ENCODE measurements at places on chromosomes 3 and 15.

- DNase-seq: no peak
These were observed 2.9 kb downstream of the PHGR1 start for GRCh38 chr15:40353697-40354096.

GRCh38 chr3:135869439-135870105 lies 96.0 kb upstream of the PPP2R3A start:
- no peak for DNase-seq

DNA sequence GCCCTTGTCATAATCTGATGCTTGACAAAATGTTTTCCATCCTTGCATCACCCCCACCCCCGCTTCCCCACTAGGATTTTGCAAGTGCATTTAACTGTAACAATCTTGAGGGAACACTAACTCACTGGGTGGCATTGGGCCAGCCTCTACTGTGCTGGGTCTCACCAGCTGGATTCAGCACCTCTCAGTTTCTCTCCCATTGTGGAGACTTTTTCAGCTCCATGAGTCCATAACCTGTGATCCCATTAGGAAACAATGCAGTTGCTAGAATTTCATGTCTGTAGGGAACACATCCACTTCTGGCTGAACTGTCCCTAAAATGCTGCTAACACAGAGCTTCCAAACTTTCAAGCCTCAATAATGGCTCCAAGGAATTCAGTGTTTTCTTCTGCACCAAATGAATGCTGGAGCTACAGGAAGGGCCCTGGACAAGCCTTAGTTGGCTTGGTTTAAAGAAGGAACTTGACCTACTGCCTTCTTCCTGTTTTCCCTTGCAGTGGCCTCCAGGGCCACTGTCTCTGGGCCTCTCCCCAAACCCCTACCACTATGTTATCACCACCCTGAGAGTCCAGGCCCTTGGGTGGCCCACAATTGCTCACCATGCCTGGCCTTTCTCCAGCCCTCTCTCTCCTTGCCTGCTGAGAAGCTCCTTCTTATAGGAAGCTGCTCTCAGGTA lies 15.6 kb downstream of the CYP19A1 start:
- DNase-seq: no peak

- DNase-seq: no peak
These were observed 85.5 kb downstream of the CEMIP start for GRCh38 chr15:80864666-80865065.

DNA sequence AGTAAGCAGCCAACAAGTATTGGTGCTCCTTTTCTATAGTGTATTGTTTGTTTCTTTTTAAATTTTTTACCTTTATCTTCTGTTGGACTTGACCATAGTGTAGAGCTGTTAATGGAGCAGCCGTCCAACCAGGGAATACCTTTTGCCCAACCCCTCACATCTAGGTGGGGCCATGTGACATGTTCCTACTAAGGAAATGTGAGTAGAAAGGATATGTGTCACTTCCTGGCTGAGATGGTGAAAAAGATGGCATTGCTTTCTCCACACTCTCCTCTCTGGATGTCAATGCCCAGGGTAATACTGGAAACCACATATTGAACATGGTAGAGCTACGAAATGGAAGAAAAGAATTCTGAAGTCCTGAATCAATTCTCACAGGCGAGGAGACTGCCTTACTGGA lies 218.8 kb downstream of the TBL1XR1 start:
- DNase-seq: no peak

DNA sequence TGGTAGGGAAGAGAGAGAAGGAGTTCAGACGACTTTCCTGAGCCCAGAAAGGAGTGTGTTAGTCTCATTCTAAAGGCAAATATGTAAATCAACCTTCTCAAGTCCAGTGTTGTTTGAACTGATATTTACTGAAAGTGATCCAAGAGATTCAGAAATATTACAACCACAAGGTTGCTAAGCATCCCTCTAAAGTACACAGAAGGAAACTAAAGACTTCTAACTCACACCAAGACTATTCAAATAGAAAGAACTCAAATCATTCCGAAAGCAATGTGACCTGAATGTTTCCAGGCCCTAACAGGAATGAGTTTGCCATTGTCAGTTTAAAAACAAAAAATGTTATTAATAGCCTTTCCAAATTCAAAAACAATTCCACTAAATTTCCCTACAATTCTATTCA lies 56.9 kb upstream of the VGLL3 start:
- no peak for DNase-seq

DNA sequence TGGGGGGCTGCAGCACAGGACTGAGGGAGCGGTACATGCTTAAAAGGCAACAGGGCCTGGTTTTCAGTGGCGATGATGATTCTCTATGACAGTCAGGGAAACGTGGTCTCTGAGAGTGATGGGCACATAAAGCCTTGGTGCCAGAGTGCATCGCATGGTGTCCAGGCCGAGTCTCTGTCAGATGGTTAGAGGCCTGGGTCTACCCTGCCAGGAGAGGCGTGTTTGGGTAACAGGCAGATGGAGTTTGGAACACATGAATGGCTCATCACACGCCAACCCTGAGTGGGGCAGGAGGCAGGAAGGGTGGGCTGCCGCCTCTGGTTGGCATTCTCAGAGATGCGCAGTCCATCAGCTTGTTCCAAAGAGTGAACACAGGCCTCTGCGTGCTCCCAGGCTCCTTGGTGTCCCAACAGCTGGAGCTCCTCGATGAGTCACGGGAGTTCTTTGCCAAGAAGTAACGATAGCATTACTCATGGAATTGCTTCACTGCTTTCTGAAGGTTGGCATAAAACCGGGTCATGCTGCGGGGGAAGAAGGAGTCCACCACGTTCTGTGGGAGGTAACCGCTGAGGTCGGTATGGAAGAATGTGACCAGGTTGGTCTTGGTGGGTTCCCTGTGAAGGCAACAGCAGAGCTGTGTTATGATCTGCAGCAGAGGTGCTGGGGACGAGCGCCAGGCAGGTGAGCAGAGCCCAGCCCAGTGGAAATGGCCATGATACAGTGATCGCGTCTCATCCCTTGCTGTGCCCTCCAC lies 11.0 kb downstream of the STARD5 start:
- DNase-seq: no peak

DNA sequence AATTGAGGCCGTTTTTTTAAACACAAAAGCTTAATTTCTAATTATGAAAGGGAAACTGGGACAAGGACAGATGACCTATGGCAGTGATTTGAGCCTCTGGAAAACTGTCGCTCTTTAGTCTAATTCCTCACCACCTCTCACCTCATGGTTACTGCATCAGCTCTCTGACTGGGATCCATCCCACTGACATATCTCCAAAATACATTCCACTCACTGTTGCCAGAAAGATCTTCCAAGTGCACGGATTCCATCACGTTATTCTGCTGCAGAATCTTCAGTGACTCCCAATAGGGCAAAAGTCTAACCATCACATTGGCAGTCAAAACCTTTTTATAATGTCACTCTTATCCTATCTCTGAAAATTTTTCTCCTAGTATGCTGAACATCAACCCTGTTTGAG lies 132.3 kb upstream of the MB21D2 start:
- no peak for DNase-seq

DNA sequence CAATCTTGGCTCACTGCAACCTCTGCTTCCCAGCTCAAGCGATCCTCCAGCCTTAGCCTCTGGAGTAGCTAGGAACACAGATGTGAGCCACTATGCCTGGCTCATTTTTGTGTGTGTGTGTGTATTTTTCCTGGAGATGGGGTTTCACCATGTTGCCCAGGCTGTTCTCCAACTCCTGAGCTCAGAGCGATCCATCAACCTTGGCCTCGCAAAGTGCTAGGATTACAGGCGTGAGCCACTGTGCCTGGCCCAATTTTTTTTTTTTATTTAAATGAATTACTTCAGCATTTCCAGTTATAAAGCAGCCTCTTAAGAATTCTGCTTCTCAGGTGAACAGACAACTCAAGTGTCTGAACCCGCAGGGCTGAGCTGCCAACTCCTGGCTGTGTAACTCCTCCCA lies 20.1 kb upstream of the ST3GAL6 start:
- DNase-seq: no peak

DNA sequence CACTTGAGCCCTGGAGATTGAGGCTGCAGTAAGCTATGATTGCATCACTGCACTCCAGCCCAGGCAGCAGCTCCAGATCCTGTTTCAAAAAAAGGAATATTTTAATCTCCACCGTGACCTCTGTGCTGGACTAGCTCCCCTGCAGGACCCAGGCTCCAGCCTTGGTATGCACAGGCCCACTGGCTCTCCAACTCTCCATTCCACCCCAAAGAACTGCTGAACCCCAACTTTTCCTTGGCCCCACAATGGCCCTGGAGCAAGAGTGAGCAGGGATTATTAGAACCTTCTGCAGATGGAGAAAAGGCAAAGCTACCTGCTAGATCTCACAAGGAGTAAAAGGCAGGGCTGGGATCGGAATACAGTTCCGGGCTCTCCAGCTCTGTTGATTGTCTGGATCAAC lies 32.8 kb upstream of the SFMBT1 start:
- no peak for DNase-seq

- no peak for DNase-seq
These were observed 877.1 kb downstream of the PDCD6IP start for GRCh38 chr3:34675383-34676120.

DNA sequence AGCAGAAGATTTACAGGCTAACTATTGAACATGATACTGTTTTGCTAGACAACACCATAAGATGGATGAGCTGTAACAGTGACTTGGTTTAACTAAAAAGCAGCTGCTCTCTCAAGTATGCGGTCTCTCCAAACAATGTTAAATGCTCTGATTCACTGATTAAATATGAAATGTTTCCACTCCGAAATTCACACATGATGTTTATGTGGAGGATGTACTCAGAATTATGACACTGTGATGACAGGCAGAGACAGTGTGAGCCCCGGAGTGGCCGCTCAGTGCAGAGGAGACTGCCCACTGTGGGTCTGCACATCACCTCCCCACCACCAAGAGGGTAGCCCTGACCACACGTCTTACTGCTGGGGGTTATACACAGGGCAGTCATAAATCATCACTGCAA lies 83.9 kb upstream of the MEX3B start:
- DNase-seq: no peak

DNA sequence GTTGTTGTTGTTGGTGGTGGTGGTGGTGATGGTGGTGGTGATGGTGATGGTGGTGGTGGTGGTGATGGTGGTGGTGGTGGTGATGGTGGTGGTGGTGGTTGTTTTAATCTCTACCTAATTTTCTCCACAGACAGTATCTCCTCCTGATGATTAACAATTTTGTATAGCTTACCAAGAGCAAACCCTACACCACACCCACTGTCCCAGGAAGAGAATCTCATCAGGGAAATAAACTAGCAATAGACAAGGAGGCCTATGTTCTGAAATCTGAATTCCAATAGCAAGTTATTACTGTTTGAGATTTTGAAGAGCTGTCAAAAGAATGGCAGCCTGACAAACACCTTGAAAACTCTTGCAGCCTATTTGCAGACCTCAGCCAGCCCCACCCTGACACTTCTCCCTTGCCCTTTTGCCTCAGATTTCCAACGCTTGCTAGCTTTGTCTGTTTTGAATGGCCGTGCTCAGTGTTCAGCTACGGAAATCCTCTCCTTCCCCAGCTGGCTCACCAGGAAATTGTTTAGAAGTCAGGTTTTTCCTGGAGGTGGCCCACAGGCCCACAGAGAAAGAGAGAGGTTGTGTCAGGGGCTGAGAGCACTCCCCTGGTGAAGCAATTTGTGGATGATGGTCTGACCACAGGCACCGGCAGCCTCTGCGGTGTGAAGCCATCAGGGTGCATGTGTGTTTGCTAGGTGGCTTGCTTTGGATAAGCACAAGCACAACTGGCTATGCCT lies 101.6 kb downstream of the MAGI1 start:
- no peak for DNase-seq

DNA sequence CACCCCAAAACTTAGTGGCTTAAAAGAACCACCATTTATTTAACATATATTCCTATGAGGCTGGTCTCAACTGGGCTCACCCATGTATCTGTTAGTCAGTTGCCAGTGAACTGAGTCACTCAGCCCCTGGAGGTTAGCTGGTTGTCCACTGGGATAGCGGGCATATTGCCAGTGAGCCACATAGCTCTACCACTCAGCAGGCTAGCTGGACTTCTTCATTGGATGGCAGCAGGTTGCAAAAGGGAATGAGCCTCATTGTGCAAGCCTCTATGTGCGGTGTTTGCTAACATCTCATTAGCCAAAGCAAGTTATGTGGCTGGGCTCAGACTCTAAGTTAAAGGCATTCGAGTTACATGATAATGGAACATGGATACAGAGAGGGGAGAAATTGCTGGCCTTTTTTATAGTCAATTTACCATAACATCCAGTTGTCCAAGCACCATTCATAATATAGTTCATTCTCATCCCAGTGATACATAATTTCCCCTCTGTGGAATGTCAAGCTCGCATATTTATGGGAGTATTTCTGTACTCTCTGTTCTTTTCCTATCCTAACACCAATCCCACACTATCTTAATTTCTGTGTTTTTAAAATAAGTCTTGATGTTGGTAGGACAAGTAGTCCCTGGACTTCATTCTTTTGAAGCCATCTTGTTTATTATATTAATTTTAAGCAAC lies 8.7 kb downstream of the BTD start:
- DNase-seq: no peak

GRCh38 chr3:141388395-141388794 lies 20.1 kb downstream of the ZBTB38 start:
- DNase-seq: no peak

- DNase-seq: no peak
These were observed 21.0 kb downstream of the ZIC4 start for GRCh38 chr3:147385059-147386012.

Data from RPMI8226 (cell line).